ENCODE measurements at places on chromosomes 11 and 22. TPM values are rescaled to one million over a fixed set of nuclear protein-coding genes. Genes with fewer than 3 reads are reported as not detected.

SOX10 gene
- total RNA-seq, result not detected

VWCE gene
- total RNA-seq, result 1.4 TPM

RHOD gene
- total RNA-seq, result 0.87 TPM

ACR gene
- not detected for total RNA-seq

KRTAP5-2 gene
- total RNA-seq, result not detected

C11orf86 gene
- not detected for total RNA-seq

CECR2 gene
- total RNA-seq, result not detected

All from activated CD4-positive, alpha-beta memory T cell treated with anti-CD3 and anti-CD28 coated beads for 36 hours (primary cell).